Inflammatory macrophage treated with lipopolysaccharide for 4 hours (primary cell): ENCODE measurements at places on chromosomes 11 and 22.
A peak's percentile ranks its signal among the peaks of the same experiment; 100 is the strongest.

- DNase-seq, result peak; percentile 49
Observed at GRCh38 chr11:19951558-19952115, 208.6 kb downstream of the DBX1 start.

- no peak for DNase-seq
Observed at GRCh38 chr11:108871152-108871551, 206.3 kb downstream of the DDX10 start.

- DNase-seq, result no peak
Observed at GRCh38 chr22:49303781-49304461, 523.8 kb downstream of the BRD1 start.

DNA sequence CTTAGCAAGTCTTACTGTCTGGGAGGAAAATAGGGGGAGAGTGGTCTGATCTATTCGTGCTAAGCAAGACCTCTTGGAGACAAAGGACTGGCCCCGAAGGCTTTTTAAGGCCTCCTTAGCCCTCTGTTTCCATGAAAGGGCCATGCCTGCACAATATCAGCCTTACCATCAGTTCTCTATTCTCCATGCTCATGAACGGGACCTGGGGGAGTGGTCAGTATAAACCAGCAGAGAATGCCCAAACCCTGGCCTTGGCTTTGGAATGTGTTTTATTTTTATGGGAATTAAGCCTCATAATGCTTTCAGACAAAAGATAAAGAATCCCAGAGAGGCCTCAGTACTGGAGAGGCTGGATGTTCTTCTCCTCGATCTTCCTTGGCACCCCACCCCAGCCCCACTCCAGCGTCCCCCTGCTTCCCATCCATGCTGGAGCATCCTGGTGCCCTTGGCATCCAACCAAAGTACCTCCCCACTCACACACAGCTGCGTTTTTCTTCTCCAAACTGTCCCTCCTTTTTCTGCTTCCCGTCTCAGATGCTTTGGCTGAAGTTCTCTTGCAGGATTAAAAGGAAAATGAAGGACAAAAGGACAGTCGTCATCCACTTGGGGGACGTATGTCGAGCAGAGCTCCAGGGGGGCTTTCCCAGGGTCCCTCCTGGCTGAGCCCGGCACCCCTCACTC is 18.6 kb downstream of the FXYD6 start:
- DNase-seq, result no peak

DNA sequence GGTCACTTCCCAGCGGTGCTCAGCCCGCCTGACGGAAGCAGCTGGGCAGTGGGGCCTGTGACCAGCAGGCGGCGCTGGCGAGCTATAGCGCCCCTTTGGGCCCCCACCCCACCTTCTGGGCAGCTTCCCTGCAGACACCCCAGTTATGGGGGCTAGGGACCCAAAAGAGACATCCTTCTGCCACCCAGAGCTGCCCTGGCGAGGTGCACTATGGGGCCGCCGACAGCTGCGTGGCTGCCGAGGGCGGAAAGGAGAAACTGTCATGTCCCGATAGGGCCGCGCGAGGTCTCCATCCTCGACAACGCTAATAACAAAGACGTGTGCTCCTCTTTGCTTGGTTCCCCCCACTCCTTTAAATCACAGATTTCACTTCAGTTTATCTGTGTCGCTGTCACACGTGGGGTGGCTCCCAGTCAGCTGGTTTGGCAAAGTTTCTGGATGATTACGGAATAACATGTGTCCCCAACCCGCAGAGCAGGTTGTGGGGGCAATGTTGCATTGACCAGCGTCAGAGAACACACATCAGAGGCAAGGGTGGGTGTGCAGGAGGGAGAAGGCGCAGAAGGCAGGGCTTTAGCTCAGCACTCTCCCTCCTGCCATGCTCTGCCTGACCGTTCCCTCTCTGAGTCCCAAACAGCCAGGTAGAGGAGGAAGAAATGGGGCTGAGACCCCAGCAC is 673 bp upstream of the MYO7A start:
- peak; percentile 23 for DNase-seq

GRCh38 chr22:36204632-36205015 is 3.0 kb upstream of the APOL4 start:
- DNase-seq, result no peak

DNA sequence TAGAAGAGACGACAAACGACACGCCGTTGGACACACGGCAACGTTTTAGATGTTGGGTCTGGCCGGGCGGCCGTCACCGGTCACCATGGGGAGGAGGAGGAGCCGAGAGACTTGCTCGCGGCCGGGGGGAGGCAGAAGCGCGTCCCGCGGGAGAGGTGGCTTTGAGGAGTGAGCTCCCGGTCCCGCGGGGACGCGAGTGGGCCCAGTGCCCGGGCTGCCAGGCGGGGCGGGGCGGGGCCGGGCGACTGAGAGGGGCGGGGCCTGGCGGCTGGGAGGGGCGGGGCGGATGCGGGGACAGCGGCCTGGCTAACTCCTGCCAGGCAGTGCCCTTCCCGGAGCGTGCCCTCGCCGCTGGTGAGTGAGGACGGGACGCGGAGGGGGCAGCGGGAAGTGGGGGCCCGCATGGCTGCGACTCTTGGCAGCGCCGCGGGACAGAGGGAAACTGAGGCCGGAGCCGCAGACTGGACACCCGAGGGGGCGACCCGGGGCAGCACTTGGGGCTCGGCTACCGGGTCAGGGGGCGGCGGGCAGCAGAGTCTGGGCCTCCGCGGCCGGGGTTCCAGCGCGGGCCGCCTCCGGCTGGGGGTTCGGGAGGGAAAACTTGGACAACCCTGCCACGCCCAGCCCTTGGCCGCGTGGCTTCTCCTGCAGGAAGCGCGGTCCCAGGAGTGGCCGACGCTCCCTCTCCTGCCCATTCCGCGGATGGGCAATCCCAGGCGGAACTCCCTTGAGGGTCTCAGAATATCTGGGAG is at the start of gene TSPO:
Gene TSPO, plus strand, starts transcription at position 309 of the 752 bp plus-strand sequence. CDS start 7,680 bp downstream, outside the sequence.
- DNase-seq, result peak; percentile 60

DNA sequence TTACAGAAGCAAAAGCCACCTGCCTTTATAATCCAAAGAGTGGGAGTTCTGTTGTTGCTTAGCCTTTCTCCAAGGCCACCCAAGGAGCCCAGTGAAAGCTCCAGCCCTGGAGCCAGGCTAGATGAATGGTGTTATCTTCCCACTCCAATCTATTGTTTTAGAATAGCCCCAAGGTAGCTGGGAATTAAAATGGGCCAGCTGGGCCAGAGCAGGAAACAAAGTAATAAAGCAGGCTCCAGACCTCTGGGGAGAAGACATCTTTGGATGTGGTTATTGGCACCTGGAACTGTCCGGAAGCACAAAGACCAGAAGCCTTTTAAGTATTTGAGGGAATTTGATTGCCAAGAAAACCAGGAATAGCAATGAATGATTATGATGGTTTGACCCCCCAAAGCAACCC is 8.8 kb downstream of the C11orf96 start:
- no peak for DNase-seq

DNA sequence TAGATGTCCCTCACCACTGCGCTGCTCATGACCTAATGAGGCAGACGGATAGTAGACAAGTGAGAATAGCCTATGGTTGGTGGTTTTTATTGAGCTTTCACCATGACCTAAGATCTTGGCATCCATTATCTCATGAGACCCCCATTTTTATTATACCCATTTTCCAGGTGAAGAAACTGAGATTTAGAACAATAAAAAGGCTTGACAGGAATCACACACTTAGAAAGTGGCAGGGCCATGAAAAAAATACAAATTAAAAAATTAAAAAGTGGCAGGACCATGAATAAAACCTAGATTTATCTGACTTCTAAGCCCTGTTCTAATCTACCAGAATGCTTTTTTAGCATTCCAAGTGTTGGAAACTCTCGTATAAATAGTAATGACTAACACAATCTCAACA is 1.1 kb downstream of the LRRC55 start:
- DNase-seq, result no peak
